ENCODE measurements at places on chromosomes 1 and 21.

DNA sequence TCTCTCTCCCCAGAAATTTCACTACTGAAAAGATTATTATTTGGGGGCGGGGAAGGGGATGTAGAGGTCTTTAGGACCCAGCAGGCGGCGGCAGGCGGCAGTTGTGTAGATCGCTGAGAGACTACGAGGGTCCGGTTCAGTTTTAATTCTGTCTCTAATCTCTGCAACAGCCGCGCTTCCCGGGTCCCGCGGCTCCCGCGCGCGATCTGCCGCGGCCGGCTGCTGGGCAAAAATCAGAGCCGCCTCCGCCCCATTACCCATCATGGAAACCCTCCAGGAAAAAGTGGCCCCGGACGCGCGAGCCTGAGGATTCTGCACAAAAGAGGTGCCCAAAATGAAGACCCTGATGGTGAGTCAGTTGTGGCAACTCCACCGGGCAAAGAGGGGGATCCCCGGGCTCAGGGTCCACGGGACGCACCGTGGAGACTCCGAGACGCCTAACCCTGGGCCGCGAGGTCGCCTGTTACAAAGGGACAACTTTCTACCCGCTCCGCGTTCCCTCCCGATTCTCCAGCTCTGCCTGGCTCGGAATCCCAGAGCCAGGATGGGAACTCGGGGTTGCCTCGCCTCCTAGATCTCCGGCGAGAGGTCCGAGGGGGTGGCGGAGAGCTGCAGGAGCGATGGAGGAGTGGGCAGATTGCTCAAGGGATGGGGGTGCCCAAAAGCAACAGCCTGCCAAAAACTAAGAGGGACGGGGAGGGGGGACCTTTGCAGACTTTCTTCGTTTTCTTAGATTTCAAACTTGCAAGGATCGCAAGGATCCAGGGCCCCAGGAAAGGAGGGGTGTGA, at the start of gene ST6GALNAC5:
Gene ST6GALNAC5 (plus strand): TSS at position 139 of the 789 bp plus-strand sequence.
- DNase-seq, result no peak

GRCh38 chr1:46489638-46490405, at the start of gene DMBX1:
TSS of gene DMBX1 (plus strand) at chr1:46489836. CDS start at chr1:46507011, 17,175 bp downstream.
- DNase-seq, result no peak

- no peak for DNase-seq
Measured at GRCh38 chr1:168146160-168146539, 9.4 kb upstream of the GPR161 start.

DNA sequence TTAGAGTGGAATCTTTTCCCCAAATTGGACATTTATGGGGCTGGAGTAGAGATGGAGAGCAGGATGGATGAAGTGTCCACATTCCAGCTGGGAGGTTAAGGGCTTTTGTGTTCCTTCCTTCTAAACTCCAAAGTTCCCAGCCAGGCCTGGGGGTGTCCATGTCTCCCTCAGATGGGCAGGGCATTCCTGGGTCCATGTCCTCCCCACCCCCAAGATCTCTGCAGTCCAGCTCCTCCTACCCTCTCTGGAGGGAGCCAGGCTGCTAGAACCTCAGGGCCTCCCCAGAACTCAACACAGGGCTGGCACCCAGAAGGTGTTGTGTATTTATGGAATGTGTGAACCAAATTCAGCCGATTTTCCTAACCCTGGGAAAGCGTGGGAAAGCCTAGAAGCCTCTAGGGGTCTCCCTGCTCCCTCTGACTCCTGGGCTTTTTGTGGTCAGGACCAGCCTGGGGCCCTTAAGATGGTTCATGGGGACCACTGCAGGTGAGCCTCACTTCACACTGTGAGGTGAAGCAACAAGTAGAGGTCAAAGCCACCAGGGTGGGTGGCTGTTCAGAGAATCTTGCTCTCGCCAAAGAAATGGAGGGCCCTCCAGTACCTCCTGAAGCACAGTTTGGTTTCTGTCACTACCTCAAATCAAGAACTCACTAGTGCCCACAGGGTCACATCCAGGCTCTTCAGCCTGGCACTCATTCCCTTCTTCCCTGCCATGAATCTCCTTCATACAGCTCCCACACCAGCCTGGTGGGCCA, 54.8 kb downstream of the GLIS1 start:
- DNase-seq, result no peak
